ENCODE measurements at places on chromosomes 13 and 19. TPM values are rescaled to one million over a fixed set of nuclear protein-coding genes. Genes with fewer than 3 reads are reported as not detected.
A peak's percentile ranks its signal among the peaks of the same experiment; 100 is the strongest.

DNA sequence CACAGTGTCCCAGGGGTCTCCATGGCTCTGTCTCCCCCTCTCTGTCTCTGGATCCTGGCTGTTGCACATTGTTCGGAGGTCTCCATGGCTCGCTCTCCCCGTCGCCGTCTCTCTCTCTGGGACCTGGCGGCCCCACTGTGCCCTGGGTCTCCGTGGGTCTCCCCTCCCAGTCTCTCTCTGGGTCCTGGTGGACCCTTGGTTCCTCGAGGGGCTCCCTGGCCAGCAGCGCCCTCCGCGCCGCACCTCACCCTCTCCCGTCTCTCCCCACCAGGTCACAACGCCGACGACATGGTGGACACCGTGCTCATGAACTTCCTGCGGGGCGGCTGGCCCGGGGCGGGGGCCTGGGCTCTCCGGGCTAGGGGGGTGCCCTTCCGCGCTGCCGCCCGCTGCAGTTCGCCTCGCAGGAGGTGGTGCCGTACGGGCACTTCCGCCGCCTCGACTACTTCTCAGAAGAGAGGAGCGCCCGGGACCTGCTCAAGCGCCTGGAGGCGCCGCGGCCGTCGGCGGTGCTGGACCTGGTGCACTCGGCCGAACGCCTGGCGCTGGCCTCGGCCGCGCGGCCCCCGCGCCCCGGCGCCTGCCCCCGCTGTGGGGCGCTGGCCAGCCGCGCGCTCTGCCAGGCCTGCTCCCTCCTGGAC lies 29.1 kb downstream of the SIGLEC5 start:
- DNase-seq, result no peak

DNA sequence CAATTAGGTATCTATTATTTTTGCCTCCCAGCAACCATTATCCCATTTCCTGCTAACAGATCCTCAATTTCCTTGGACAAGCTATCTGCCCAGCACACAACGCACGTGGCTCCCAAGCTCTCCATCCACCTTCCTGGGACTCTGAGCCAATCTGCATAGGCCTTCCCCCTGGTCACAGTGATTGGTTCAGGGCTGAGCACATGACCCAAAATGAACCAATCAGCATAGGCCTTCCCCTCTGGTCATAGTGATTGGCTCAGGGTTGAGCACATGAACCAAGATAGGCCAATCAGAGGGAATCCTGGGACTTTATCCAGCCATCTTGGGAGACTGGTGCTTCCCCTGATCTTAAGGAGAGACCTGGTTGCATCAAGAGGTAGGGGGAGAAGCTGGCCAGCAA lies 5.8 kb downstream of the CPAMD8 start:
- DNase-seq, result no peak

DNA sequence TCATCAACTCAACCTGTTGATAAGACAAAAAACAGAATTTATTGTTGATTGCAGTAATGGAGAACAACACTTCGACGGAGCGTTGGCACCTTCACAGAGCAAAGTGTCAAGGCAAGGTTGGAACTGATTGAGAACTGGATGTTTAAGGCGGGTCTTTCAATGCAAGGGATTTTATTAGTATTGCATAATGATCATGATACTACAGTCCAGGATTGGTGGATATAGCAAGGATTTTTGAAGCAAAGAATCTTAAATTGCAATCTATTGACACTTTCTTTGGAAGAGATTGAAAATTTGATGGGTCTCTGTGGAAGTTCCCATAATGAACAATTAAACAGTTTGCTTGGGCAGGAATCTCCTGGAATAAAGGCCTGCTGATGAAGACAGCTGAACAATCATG lies 632 bp upstream of the ZNF235 start:
- DNase-seq, result no peak

DNA sequence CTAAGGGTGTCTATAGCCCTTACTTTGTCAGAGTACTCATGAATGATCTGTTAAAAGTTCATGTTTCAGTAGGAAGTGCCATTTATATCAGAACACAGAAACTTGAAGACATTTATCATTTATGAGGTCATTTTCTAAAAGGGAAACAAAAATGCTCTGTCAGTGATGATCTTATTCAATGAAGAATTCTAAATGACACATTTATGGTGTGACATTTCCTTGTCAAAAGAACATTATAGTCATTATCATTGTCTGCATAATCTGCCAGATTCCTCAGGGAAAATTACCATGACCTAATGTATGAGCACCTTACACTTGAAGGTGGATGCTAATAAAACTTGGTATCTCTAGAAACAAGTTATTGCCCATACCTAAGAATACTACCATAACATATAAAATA lies 853.8 kb upstream of the SLITRK6 start:
- DNase-seq, result no peak

DNA sequence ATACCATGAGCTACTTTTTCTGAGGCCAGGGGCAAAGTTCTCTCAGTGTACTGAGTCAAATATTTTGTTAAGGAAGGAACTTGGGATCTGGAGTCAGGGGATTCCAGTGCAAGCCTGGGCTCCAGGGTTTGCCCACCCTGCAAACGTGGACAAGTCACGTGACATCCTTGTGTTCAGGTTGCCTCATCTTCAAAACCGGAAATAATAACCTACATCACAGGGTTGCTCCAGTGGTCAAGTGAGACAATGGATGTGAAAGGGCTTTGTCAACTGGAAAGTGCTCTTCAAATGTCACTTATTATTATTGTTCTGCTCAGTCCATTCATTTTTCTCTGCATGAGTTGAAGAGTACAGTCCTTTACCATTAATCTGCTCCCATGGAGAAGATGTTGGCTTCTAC lies 414.9 kb downstream of the COG6 start:
- DNase-seq, result no peak

DNA sequence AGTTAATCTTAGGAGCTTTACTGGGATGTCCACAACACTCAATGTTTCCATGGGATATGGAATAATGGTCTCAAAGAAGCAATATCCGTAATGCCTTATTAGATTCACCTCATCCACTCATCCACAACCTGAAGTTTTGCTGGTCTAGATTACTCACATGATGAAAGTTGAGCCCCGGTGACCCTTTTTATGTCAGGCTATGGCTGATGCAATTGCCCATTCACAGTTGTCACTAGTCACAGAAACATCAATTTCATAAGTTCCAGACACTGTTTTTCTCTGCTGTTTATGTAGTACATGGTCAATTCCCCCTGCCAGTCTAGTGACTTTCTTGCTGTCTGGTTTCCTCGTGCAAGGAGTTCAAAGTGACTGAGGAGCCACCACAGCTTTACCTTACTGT lies 491.2 kb upstream of the ATXN8OS start:
- DNase-seq, result no peak

- DNase-seq, result no peak
Measured at GRCh38 chr19:6239871-6240676, 39.7 kb downstream of the MLLT1 start.

DNA sequence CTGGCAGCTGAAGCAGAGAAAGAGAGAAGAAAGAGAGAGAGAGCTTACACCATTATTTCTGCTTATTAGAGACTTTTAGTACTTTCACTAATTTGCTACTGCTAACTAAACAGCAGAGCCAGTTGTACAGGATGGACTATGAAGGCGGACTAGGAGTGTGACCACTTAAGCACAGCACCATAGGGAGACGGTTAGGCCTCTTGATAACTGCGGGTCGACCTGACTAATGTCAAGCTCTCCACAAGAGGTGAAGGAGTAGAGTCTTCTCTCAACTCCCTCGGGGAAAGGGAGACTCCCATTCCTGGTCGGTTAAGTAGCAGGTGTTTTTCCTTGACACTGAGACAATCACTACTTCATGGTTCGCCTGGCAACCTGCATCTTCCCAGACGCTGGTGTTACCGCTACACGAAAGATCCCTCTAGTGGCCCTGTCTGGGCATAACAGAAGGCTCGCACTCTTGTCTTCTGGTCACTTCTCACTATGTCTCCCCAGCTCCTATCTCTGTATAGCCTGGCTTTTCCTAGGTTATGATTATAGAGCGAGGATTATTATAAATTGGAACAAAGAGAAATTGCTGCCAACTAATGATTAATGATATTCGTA lies 5.3 kb upstream of the PSG7 start:
- DNase-seq, result peak; percentile 4

DNA sequence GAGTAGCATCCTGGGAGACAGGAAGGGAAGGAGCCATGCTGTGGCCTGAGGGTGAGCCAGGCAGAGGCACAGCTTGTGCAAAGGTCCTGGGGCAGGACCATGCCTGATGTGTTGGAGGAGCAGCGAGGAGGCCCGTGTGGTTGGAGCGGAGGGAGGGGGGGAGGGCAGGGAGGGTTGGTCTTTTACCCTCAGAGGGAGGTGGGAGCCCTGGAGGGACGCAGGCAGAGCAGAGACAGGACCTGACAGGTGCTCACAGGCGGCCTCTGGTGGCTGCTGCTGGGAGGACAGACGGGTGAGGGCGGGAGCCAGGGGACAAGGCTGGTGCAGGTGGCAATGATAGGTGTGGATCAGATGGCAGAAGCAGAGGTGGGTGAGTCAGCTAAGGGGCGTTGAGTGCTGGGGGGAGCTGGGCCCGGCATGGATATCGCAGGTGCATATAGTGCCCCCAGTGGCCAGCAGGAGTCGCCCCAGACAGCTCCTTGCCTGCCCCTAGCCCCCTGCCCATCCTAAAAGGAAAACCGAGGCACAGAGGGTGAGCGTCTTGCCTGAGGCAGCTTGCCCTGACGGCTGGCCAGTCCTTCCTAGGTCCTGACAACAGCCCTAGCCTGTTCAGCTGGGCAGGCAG lies 9.8 kb upstream of the GNA15 start:
- peak; percentile 57 for DNase-seq

- no peak for DNase-seq
Measured at GRCh38 chr19:14545716-14546082, 16.3 kb downstream of the TECR start.

ATP4A gene
- total RNA-seq, result not detected

ZBTB32 gene
- not detected for total RNA-seq

CLDN10 gene
- 17.4 TPM for total RNA-seq

CLEC17A gene
- total RNA-seq, result 1.0 TPM
